H1 (cell line): ENCODE measurements at places on chromosomes 11 and 22.

DNA sequence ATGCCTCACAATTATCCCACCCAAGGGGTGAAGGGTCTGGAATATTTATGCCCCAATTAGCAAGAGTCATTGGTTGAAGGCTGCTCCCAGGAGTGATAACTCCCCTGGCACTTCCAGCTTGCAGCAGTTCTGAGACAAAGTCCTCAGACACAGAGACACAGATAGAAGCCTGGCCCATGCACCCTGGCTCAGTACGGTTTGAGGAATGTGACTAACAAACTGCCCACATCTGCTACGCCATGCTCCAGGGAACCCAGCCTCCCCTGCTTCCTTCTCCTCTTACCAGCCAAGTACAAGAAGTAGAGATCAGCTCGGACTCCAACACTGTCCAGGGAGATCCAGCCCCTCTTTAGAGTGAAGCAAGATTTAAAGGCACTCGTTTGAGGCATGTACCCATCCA lies 48.5 kb upstream of the BMAL1 start:
- DNase-seq: no peak

GRCh38 chr11:90947930-90948329 lies 725.1 kb upstream of the CHORDC1 start:
- no peak for DNase-seq

DNA sequence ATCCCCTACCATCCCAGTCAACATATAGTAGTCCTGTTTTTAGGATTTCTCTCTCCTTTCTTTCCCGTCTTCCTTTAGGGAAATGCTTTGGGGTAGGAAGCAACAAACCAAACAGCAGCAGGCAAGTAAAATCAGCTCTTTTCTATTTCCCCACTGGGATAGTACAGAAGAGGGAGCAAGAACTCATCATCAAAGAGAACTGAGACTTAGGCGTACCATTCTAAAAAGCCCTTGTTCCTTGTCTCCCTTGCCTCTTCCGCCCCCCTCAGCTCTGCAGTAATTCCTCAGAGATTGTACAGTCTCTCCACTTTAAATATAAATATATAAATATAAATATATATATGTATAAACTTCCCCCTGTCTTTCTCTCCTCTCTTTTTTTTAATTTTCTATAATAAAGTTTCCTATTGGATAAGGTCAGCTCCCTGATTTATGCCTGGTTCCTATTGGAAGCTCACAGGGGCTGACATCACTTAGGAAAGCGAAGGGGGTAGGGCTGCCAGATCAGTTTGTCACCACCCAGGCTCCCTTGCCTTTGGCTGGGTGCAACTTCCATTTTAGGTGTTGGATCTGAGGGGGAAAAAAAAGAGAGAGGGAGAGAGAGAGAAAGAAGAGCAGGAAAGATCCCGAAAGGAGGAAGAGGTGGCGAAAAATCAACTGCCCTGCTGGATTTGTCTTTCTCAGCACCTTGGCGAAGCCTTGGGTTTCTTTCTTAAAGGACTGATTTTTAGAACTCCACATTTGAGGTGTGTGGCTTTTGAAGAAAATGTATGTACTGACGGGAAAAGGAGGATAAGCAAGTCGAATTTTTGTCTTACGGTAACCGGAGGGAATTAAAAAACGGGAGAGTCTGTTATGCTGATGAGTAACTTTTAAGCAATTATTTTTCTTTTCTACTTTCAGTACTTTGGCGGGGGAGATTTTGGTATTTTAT lies at the start of gene CTNND1:
Gene CTNND1 (plus strand): TSS at position 502 of the 934 bp plus-strand sequence. CDS start 29,677 bp downstream, outside the sequence.
- DNase-seq: peak; percentile 84

DNA sequence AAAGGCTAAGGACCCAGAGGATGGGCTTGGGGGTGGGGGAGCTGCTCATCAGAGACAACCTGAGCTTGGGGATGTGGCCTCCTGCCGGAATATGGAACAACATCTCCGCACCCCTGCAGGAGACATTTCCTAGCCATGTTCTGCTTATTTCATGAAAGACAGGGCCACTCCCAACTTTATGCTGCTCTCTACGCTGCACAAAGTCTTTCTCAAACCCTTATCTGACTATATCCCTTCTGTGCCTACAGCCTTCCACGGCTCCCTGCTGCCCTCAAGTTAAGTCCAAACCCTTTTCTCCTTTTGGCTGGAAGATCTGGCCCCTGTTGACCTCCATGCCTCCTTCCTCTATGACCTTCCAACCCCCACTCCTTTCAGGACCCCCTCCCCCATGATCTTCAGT lies 562.0 kb downstream of the MN1 start:
- no peak for DNase-seq

- DNase-seq: no peak
These were observed 13.5 kb downstream of the ARFGAP2 start for GRCh38 chr11:47163193-47163592.

DNA sequence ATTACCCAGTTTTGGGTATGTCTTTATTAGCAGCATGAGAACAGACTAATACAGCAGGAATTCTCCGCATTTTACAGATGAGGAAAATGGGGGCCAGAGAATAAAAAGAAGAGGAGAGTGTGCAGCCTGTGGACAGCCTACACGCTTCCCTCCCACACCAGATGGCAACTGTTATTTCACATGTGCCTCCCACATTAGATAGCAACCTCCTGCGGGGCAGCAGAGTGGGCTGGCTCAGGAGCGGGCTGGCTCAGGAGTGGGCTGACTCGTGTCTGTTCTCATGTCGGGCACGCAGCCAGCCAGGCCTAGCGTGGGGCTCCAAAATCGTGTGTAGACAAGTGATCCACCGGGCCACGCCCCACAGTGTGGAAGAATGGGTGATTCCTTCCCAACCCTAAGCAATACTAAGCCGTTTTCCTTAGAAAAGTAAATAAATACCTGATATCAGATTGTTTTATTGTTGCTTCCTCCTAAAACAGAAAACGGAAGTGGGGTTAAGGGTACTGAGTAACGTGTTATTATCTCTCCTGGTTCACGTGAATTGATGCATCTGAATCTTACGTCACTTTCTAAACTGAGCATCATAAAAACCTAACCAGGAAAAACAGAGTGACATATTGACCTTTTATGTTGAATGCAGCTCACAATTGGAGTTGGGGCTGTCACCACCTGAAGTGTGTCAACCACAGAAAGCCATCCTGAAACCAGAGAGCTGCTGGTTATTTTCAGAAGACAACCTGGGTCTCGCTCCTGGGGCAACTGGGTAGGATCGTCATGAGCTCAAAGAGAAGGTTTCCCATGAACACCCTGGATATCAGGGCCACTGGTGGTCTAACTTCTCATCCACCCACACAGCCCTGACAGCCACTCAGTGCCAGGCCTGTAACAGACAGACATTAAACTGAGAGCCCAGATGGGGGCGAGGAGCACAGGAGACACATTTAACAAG lies 3.3 kb downstream of the TTLL1 start:
- DNase-seq: no peak

- no peak for DNase-seq
These were observed 66.4 kb upstream of the OR4B1 start for GRCh38 chr11:48150213-48150612.

GRCh38 chr11:15793043-15793996 lies 563.0 kb downstream of the SOX6 start:
- no peak for DNase-seq

DNA sequence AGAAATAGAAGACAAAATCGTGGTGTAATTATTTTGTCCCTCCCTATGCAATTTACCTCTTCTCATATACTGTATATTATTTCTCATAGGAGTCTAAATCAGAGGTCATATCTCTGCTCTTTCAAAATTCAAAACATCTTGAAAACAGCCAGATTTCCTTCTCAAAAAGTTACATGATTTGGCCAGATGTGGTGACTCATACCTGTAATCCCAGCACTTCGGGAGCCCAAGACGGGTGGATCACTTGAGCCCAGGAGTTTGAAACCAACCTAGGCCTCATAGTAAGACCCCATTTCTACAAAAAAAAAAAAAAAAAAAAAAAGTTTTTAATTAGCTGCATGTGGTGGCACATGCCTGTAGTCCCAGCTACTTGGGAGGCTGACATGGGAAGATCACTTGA lies 29.0 kb upstream of the DNAJB7 start:
- DNase-seq: no peak

DNA sequence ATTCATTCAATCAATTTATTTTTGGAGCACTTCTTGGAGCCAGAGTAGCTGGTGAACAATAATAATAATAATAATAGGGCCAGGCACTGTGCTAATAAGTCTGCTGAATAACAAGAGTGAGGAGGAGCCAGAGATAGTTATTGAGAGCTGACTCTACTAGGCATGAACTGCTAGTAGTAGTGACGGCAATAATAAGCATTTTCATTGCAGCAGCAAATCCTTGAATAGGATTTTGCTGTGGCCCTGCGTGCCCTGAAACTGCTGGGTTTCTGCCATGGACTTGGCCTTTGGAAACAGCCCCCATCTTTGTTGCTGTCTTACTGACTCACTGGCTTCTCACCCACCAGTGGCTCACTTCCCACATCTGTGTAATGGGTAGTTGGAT lies 545.9 kb downstream of the MIAT start:
- no peak for DNase-seq

GRCh38 chr22:35458547-35459422 lies 58.8 kb downstream of the MCM5 start:
- DNase-seq: no peak

- DNase-seq: no peak
These were observed 51.6 kb downstream of the CERK start for GRCh38 chr22:46686221-46687047.

DNA sequence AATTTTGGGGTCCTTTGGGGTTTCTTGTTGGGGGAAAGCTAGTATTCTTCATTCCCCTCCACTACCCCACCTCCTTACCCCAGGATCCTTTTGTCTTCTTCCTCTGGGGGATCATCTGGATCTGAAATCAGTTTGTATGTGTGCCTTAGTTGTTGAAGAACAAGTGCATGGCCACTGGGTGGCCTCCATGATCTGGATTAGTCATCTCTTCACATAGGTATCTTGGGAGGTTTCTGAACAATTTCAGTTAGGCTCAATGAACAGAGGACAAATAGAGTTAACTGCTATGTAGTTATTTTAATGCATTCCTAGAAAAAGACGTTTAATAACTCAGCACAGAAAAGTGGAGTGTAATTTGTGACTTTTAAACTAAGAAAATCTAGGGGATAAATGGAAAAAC lies 7.1 kb upstream of the VWA5A start:
- DNase-seq: no peak

GRCh38 chr11:34843271-34843670 lies 72.9 kb downstream of the APIP start:
- DNase-seq: no peak

- DNase-seq: no peak
These were observed 629 bp downstream of the TTLL8 start for GRCh38 chr22:50057278-50058060.

- DNase-seq: no peak
These were observed 105.5 kb downstream of the CSNK2A3 start for GRCh38 chr11:11247576-11247975.

DNA sequence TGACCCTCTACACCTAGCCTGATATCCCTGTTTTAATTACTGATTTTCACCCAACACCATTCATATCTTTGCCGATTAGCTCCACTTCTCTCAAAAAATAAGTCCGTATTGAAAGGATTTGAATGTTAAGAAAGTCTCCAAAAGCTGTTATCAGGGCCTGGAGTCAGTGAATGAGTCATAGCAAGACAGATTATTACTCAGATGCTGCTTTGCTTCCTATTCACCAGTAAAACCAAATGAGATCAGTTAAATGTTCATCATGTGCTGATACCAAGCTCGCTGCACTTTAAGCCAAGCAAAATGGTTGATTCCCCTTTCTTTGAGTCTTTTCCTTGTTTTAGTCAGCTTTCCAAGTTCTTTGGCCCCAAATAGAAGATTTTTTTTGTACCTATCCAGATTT lies 228.4 kb downstream of the FAT3 start:
- no peak for DNase-seq

GRCh38 chr11:45982656-45983470 lies 60.4 kb downstream of the LARGE2 start:
- DNase-seq: peak; percentile 60

DNA sequence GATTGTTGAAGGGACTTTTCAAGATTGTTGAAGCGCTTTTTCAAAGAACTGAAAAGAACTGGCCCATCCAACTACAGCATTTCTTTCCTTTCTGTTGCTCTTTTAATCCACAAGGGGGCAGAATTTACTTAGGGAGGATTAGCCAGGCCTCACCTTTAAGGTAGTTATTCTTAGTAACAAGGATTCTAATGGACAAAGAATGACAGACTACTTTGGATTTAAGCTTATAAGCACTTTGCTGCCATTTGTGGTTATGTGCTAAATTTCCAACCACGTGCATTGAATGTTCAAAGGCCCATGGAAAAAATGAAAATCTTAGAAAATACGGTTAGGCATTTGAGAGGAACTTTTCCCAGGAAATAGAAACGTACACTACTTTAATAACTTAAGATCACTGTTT lies 49.5 kb upstream of the HSPA8 start:
- DNase-seq: no peak

GRCh38 chr11:45541693-45542434 lies 123.6 kb downstream of the CHST1 start:
- no peak for DNase-seq
